ENCODE measurements at places on chromosomes 7 and 10.

GRCh38 chr7:23136216-23136615 lies 30.6 kb downstream of the KLHL7 start:
- DNase-seq = no peak

- no peak for DNase-seq
Observed at GRCh38 chr7:32020551-32021159, 49.6 kb downstream of the PDE1C start.

- no peak for DNase-seq
Observed at GRCh38 chr10:12689893-12690292, 311.6 kb downstream of the CCDC3 start.

DNA sequence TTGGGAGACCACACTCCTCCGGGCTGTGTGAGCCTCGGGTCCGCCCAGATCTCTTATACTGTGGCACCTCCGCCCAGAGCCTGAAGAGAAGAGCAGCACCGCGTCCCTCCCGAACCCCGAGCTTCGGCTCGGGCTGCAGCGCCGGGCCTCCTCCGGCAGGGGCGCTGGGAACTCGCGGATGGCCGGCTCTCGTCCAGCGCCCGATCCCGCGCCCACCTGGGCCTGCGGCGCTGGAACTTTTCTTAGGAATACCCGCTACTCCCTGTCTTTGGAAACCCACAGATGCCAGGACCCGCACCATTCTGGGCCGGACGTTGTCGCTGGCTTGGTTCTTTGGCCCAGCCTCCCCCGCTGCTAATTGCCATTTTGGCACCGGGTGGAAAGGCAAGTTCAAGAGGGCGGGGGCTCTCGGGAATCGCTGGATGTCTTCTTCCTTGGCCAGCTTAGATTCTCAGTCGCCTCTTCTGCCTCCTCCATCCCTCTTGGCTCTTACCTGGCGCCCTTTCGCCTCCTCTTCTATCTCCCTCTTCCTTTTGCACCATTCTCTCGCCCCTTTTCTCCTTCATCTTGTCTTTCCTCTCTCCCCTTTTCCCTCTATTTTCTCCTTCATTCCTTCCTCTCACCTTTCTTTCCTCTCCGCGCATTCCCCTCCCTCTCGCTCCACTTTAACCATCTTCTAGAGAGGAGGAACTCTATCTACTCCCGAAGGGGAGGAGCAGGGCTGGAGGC lies 2.1 kb upstream of the SORCS3 start:
- DNase-seq = no peak

DNA sequence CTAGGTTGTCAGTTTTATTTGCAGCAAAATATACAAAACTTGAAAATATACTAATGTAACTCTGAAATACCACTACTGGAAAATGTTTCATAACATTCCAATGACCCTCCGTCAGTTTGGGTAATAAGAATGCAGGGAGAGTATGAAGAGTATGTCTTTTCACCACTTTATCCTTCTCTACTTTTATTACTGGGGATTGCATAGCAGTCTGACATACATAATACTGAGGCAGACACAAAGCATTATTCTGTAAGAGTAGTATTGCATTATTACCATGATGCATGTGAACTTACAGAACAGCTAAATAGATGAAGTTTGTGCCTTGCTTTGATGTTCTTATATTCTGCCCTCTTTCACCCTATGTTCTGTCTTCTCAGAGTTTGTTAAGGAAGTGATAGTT lies 151.8 kb upstream of the TPK1 start:
- DNase-seq = no peak

DNA sequence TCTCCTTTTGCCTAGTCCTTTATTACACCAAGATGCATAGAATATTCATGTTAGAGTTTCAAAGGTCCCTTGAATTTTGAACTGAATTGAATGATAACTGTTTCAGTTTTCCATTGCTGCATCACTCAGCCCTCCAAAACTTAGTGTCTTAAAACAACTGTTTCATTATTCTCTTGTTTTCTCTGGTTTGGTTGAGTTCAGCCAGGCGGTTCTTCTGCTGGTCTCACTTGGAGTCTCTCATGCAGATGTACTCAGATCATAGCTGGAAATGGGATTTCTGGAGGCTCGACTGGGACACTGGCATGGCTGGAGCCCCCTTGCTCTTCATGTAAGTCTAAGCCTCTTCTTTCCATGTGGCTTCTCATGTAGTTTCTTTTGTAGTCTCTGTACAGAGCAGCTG lies 107.2 kb upstream of the MKI67 start:
- no peak for DNase-seq

DNA sequence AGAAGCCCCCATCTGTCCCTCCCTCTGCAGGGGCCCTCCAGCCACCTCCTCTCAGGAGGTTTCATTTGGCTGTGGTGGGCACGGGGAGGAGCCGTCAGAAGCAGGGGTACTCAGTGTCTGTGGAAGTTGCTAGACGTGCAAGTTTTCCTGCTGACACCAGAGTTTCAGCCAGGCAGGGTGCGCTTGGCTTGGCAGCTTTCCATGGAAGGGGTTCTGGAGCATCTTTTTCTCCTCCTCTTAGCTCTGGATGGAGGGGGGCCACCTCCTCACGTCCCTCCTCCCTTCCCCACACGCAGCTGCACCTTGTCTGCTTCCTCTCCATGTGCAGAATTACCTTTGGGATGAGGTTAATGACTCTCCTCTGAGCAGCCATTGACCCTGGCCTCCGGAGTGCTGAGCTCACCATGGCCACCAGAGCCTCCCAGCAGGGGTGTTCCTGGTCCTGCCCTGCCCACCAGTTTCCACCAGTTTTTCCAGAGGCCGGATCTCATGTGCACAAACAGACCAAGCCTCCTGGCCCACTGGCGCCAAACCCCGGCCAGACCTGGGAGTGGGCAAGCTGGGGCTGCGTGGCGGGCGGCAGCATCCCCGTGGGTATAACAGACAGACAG lies 579.8 kb upstream of the FOXK1 start:
- DNase-seq = no peak
